ENCODE measurements at places on chromosomes 7 and 10.
A peak's percentile ranks its signal among the peaks of the same experiment; 100 is the strongest.

GRCh38 chr7:3980300-3980643, 679.2 kb downstream of the SDK1 start:
- no peak for DNase-seq

- DNase-seq, result no peak
Observed at GRCh38 chr7:6624246-6624611, 8.8 kb downstream of the ZNF853 start.

- no peak for DNase-seq
Observed at GRCh38 chr7:28703037-28703765, 254.9 kb downstream of the TRIL start.

DNA sequence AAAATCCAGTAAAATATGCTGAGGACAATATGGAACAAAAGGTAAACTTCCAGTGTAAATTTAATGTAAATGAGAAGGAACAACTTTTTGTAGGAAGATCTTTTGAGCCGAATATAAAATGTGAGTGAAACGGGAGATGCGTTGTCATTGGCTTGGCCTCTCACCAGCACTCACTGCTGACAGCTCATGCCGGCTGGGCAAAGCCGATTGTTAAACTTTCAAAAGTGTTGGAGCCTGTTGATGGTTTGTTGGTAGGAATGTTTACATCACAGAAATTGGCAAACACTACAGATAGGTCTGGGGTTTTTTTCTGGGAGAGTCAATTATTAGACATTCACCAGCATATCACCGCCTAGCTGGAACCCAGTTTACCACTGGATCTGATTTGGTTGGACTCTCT, 6.1 kb downstream of the PSTK start:
- DNase-seq, result no peak

DNA sequence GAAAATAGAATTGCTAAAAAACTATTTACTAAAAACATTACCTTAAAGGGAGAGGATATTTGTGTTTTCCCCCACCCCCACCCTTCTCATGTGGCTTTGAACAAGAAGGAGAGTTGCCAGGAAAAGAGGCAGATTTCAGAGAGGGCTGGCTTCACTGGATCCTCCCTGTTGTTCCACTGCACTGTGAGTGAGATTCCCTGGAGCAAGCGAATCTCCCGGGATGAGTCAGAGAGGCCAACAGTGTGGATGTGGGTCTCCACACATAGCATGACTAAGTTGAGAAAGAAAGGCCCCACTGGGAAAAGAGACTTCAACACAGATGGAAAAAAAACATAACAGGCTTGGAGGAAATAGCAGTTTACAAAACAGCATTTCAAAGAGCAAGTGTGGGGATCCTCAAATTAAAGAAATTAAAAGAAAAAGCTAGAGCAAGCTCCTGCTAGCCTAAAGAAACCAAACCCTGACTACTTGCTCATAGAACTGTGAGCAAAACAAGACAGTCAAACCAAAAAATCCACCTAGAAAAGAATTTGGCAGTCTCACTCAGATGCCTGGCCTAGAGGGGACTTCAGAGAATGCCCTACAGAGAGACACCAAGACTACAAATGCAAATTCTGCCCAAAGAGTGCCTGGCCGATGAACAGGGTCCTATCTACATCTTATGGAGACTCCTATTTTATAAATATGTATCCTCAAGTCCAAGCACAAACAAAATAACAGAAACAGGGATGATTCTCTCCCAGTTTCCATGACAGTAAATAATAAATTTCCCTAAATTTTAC, 3.4 kb downstream of the CAV1 start:
- DNase-seq, result no peak

DNA sequence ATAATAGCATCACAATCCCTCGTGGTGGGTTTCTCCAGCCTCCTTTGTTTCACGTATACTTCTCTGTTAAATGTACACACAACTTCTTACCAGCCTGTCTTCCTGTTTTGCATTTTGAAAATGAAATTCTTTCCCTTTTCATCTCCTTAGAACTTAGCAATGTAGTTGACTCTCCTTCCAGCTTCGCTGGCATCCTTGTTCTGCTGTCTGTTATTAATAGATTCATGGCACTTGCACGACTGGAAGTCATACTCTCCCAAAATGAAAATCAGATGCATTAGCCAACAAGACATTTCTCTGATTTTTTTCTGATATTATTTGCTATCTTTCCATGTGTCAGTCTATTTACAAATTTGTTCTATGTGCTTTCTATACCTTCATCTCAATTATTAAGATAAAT, 3.0 kb upstream of the CREB3L2 start:
- DNase-seq, result no peak

DNA sequence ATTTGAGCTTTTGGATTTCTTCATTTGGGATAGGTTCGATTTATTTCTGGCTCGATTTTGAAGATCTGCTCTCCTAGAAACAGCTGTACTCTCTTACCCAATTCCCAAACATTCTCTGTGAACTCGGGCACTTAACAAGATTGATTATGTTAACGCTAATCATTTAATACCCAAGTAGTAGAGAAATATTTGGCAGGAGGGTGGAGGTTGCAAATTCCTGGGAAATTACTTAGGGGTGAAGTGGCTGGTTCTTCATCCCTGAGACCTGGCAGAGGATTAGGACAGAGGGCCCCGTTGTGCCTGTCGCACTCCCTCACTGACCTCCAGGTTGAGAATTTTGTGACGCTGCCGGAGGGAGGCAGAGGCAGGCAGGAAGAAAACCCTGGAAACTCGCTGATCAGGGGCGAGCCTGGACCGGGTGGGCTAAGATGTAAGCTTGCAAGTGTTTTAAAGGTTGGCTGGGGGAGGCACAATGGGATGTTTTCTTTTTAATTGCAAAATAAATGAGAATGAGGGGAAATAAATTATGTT, 182.6 kb downstream of the TCF7L2 start:
- no peak for DNase-seq

GRCh38 chr10:44958196-44958897, 1.3 kb upstream of the RASSF4 start:
- peak; percentile 3 for DNase-seq

- no peak for DNase-seq
Observed at GRCh38 chr7:1794888-1795542, 124.9 kb downstream of the ELFN1 start.

GRCh38 chr7:75985518-75986146, 8.8 kb downstream of the TMEM120A start:
- DNase-seq, result no peak

DNA sequence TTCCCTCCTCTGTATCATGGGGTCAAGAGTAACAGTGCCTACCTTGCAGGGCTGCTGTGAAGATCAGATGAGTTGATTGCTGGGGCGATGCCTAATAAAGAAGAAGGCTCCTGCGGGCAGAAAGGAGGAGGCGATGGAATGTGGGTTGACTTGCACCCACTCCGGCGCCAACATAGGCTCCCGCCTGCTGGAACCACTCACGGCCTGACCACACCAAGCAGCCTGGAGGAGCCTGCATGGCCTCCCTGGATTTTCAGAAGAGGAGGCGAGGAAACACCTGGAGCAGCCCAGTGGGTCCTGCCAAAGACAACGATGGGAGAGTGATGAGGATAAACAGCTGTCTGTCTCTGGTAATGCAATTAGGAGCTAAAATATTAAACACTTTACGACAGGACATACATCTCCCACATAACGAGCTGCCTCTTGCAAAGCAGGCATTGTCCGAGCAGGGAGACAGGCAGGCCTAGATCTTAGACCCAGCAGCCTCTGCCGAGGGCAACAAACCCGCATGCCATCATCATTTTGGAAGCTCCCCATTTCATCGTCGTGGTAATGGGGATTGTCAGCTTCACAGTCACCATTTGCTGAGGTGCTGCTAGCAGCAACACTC, 302.9 kb upstream of the ZMIZ1 start:
- DNase-seq, result no peak

- DNase-seq, result no peak
Observed at GRCh38 chr10:114791768-114792167, 29.8 kb upstream of the FHIP2A start.
